ENCODE measurements at places on chromosomes 2 and 18. TPM values are rescaled to one million over a fixed set of nuclear protein-coding genes. Genes with fewer than 3 reads are reported as not detected.

GRCh38 chr2:113920996-113921395 lies 31.1 kb downstream of the ACTR3 start:
- DNase-seq, result no peak

GRCh38 chr2:146363731-146364130 lies 1481.1 kb upstream of the ACVR2A start:
- DNase-seq, result no peak

GRCh38 chr2:200810998-200811332 lies 745 bp upstream of the BZW1 start:
- no peak for DNase-seq

GRCh38 chr18:39299152-39299551 lies 1733.6 kb upstream of the CELF4 start:
- DNase-seq, result no peak

DNA sequence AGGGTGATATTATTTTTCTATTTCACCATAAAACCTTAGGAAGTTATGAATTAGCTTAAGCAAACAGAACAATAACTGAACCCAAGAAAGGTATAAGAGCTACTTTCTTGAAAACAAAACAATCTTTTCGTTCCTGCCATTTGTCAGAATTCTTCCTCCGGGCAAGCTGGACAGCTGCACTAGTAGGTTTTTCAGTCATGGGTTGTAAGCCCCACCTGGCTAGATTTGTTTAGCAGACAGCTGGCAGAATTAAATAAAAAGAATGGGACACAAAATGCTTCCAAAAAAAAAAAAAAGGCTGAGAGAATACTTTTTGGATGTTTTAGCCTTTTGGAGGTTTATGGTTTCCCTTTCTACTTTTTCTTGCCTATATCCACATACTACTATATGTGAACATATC lies 694.1 kb downstream of the ARHGAP15 start:
- no peak for DNase-seq

DNA sequence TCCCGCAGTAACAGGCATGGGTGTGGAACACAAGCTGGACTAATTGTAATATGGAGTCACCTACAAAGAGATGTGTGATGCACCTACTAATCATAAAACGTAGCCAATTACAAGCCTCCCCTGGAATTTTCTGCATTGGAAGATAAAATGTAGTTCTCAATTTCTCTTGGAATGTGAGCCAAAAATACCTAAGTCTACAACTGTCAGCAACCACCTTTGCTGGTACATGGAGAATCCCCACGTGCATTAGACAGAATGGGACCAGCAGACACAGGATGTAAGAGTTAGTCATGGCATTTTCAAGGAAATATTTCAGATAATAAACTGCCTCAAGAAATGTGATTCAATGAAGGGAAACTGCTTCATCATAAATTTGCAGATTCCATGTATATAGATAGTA lies 85.6 kb upstream of the DCC start:
- no peak for DNase-seq

DNA sequence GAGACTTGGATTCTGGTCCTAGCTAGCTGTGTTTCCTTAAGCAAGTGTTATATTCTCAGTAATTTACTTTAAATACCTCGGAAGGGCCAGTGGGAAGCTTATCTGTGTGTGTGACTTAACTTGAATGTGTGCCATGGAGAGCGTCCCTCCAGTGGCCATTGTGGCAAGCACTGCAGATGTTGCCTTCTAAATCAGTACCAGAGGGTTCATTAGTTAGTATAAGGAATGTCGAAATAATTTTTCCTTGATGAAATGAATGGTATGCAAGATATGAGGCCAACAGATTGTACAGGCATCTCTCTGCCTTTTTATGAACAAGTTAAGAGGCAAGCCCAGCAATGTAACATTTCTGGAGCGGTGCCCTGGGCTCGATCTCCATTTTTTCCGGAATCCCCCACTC lies 52.0 kb downstream of the FBXO36 start:
- DNase-seq, result peak; percentile 35

DNA sequence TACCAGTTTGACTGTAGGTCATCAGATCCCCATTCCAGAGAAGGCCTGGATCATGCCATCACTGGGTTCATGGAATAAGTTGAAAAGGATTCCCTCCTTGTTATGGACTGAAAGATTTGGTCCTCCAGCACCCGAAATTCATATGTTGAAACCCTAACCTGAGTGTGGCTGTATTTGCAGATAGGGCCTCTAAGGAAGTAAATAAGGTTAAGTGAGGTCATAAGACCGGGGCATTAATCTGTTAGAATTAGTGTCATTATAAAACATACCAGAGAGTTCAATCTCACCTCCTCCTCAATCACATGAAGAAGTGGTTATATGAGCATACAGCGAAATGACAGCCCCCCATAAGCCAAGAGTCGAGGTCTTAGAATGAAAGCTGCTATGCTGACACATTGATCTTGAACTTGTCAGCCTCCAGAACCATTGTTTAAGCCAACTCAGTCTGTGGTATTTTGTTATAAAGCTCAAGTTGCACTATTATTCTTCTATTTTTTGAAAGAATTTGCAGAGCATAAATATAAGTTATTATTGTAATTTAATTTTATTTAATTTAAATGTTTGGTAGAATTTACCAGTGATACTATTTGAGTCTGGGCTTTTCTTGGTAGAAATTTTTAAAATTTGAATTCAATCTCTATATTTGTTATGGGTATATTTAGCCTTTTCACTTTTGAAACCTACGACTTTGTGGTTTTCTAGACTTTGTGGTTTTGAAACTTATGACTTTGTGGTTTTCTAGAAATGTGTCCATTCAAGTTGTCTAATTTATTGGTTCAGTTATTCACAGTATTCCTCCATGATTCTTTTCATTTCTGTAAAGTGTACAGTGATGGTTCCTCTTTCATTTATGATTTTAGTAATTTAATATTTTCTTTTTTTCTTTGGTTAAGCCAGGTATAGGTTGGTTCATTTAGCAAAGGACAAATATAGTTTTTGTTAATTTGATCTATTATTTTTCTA lies 1206.7 kb upstream of the CDH2 start:
- no peak for DNase-seq

DNA sequence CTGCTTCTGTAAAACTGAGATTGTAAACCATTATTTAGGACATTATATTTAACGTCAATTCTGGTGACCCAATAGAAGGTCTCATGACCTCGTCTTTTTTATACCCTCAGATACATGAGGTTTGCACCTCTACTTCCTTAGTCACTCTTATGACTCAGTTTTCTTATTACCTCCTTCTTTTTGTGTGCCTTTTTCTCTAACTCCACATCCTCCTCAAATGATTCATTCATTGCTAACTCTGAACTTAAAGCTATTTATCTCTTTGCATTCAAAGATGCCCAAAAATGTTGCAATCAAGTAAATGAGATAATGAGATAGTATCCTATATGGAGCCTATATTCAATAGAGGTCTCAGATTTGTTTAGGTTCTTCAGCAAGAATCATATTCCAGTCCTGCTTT lies 121.0 kb upstream of the KYNU start:
- no peak for DNase-seq

- no peak for DNase-seq
These were observed 89.3 kb upstream of the SMAD2 start for GRCh38 chr18:48019557-48020325.

DNA sequence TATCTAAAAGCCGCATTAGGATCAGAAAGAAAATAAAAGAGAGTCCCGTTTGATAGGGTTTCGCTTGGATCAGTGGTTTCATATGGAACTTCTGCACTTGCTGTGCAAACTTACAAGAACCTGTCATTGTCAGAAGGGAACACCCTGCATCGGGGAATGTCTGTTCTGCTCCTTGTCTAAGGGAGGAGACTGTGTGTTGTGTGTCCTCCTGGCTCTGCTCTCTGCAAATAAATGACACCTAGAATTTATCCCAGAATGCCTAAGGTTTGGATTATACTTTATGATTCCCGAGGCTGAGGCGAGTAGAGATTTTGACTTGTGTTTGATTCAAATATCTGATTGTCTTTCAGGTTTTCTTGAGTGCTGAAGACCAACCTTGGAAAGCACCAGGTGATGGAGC lies 785.1 kb downstream of the GALR1 start:
- DNase-seq, result no peak

- DNase-seq, result no peak
These were observed 290.6 kb downstream of the ZNF521 start for GRCh38 chr18:25061395-25061794.

- no peak for DNase-seq
These were observed 10.8 kb downstream of the PCBP1 start for GRCh38 chr2:70098032-70098431.

DNA sequence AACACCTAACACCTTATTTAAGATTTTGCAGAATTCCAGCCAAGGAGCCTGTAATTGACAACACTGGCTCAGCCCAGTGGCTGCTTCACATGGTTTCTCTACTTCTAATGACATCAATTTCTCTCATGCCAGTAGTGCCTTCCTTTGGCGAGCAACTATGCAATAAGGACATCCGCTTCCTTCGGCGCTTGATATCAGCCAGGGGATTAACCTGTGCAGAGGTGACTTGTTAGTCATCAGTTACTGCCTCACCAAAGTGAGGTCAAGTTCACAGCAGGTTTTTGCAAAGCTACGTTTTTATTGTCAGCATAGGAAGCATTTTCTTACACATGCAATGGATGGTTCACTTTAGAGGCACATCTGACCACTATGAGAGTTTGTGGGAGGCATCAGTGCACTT lies 24.0 kb upstream of the EDAR start:
- no peak for DNase-seq

The PMAIP1 gene
- total RNA-seq, result 0.20 TPM

The CAMKMT gene
- total RNA-seq, result 3.3 TPM

The CYTIP gene
- total RNA-seq, result 1.2 TPM

The DYSF gene
- total RNA-seq, result 49.2 TPM

The TEX44 gene
- total RNA-seq, result not detected

The C2orf80 gene
- total RNA-seq, result not detected

Data from left ventricle myocardium superior (tissue), 1 donor.